Activated CD4-positive, alpha-beta T cell treated with anti-CD3 and anti-CD28 coated beads for 36 hours (primary cell): ENCODE measurements at places on chromosomes 7 and 10.

- H3K27me3 ChIP-seq: no peaks in the 10 kb centered on the region
- DNase-seq: peak; percentile 88
- H3K36me3 ChIP-seq: peaks cover 82% of the 10 kb centered on the region
- peak overlapping the region; percentile 27 for H3K4me3 ChIP-seq
- H3K27ac ChIP-seq: peak overlapping the region; percentile 81
Observed at GRCh38 chr10:11270135-11270857, 252.6 kb downstream of the CELF2 start.

- H3K27me3 ChIP-seq: peaks cover 2% of the 10 kb centered on the region
- DNase-seq: no peak
- H3K27ac ChIP-seq: no peak overlapping the region
- H3K4me1 ChIP-seq: no peaks in the 10 kb centered on the region
Observed at GRCh38 chr7:93566876-93567275, 7.6 kb downstream of the CALCR start.

GRCh38 chr10:93437086-93437945, 44.8 kb downstream of the MYOF start:
- no peak overlapping the region for H3K4me3 ChIP-seq
- peaks cover 2% of the 10 kb centered on the region for H3K36me3 ChIP-seq
- H3K4me1 ChIP-seq: no peaks in the 10 kb centered on the region
- no peaks in the 10 kb centered on the region for H3K27me3 ChIP-seq
- H3K27ac ChIP-seq: no peak overlapping the region

GRCh38 chr7:22864301-22864700, 41.7 kb upstream of the TOMM7 start:
- H3K4me3 ChIP-seq: no peak overlapping the region
- peaks cover 24% of the 10 kb centered on the region for H3K4me1 ChIP-seq
- DNase-seq: no peak
- peak overlapping the region; percentile 26 for H3K27ac ChIP-seq
- no peaks in the 10 kb centered on the region for H3K27me3 ChIP-seq
